HAP-1 (cell line): ENCODE measurements at places on chromosomes 5 and 9.

DNA sequence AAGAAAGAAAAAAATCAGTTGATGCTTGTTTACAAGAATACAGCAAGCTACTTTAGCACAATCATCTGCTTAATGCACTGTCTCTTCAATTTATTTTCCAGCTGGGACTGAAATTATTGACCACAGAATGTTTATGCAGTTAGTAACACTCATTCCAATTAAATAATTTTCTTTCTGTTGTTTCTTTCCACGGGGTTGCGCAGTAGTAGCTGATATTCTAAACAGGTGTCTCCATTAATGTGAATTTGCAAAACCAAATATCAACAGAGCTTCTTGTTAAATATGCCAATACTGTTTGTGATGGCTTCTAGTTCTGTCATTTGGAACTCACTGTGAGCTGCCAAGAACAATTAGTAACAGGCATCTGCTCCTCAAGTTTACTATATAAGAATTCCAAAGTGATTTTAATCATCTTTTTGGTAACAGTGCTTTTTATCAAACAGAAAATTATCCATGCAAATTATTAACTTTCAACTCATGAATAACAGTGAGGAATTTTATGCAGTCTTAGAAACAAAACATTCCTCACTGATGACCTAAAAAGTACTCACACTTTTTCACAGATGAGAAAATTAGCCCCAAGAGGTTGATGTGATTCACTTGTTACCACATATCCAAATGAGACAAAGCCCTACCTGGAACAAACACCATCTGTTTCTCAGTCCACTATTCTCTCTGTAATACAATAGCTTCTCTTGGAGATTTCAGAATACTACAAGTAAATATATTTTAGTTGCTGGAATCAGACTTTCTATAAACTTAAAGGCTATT, 567.6 kb upstream of the RGMB start:
- DNase-seq: no peak

DNA sequence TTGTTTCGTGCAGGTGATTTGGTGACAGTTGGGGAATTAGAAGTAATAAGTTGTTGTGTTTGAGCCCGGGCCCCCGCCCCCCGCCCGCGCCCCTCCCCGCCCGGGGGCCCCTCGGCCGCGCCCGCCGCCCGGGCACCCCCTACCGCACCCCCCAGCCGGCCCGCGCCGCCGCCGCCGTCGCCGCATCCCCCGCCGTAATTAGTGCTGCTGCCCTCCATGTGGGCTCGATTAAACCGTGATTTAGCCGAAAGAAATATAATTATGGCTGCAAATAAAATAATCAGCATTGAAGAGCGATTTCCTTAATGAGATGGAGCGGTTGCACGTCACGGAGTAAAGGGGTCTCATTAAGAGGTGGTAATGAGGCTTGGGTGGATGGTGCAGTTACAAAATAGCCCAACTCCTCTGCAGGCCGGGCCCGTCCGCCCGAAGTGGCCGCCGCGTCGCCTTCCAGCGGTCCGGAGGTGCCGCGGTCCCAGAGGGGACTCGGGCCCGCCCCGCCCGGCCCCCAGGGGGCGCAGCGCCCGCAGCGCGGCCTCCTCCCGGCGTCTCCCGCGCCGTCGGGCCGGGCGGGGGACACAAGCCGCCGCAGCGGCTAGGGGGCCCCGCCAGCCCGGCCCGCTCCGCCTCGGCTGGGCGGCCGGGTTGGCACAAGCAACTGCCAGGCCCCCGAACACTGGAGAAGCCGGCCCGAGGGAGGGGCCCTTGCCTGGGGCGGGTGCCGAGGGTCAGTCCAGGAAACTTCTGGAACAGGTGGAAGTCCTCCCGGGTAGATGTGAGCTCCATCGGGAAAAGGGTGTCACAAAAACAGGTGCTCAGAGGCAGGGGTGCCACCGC, 6.9 kb upstream of the OTP start:
- peak; percentile 54 for DNase-seq

DNA sequence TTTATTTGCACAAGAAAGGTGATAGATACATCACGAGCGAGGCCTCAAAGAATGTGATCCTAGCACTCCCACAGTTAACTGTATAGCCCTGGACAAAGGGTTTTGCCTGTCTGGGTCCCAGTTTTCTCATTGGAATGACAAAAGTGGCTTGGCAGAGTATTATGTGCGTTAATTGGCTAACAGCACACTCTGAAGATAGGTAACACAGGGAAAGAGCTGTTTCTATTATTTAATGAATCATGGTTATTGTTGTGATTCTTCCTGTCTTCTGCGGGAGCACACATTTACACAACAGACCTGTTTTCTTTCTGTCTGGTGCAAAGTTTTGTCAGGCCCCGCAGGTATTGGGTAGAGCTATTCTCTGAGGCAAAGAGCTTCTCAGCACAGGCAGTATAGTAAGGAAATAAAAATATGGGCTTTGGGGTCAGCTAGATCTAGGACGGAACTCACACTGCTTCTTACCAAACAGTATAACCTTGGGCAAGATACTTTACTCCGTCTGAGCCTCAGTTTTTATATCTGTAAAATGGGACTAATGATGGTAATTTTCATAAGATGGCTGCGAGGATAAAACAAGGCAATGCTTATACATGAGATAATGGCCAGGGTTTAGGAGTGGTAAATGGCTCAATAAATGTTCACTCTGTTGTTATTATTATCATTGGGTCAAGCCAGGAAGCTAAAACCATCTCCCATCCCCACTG, 78.9 kb downstream of the PLAC8L1 start:
- DNase-seq: peak; percentile 78

GRCh38 chr5:56639476-56639875, 175.9 kb upstream of the MAP3K1 start:
- DNase-seq: no peak

GRCh38 chr9:13567833-13568232, 288.3 kb upstream of the MPDZ start:
- DNase-seq: no peak

DNA sequence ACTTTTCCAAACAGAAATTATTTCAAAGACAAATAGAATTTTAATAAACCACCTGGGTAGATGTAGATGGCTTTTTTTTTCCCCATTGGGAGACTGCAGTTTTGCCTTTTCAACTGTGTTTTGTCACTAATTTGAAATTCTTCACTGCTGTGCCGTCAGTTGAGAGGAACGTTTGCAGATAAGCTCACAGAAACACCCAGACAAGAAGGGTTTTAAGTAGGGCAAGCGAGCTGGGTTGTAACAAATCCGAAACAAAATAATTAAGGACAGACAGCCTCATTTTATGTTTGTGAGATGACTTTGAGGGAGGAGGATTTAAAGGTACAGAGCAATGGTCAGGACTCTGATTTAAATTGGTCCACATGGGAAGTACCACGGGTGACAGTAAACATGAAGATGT, 155.1 kb upstream of the NTRK2 start:
- no peak for DNase-seq

GRCh38 chr5:44189255-44189654, 200.0 kb downstream of the FGF10 start:
- DNase-seq: no peak

DNA sequence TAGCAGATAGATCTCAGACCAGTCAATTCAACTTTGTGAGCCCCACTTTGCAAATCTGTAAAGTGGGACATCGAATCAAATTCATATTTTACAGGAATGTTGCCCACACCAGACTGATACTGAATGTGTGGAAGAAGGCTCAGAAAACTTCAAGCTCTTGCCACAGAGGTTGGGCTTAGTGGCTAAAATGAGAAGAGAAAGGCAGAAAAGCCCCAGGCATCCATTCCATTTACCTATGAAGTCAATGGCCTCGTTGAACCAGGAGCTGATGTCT, 1.7 kb downstream of the DUSP1 start:
- no peak for DNase-seq

DNA sequence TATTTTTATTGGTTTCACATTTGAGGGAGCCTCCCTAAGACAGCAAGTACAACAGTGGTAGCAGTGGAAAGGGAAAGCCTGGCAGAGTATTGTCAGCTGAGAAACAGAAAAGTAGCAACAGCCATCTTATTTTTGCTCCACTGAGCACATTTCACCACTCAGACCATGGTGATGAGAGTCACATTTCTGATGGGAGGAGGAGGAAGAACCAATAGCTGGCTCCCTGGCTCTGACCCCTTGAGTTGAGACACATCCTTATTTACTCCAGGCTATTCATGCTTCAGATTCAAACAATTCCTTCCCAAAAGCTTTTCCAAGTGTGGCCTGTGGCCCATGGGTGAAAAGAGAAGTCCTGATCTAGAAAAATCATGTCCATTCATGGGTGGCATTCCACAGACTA, 236.3 kb downstream of the ARHGAP26 start:
- DNase-seq: no peak

DNA sequence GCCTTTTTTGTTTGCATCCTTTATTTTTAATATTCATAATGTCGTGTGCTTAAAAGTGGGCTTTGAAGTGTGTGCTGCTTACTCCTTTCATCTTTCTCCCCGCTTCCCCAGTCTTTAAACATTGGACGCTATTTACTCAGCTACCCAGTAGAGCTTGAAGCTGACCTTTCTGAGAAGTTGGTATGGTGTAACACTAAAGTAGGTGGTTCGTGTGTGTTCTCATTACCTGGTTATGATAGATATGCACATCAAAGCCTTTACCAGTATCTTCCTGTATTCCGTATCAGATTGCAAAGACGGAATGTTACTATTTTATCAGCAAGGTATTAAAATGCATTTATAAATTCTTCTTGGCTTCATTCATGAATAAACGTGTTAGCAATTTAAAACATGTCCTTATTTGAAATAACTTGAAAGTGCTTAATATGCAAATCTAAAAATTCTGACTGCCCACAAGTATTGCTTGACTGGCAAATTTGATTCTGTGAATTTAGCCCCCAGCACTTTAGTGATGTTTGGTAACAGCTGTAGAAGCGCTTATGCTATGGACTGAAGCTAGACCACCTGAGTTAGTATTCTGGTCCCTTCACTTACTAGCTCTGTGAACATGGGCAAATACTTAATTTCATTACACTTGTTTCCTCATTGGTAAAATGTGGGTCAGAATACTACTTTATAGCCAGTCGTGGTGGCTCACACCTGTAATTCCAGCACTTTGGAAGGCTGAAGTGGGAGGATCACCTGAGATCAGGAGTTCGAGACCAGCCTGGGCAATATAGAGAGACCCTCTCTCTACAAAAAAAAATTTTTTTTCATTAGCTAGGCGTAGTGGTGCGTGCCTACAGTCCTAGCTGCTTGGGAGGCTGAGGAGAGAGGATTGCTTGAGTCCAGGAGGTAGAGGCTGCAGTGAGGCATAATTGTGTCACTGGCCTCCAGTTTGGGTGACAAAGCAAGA, 1.7 kb downstream of the RRAGA start:
- no peak for DNase-seq

DNA sequence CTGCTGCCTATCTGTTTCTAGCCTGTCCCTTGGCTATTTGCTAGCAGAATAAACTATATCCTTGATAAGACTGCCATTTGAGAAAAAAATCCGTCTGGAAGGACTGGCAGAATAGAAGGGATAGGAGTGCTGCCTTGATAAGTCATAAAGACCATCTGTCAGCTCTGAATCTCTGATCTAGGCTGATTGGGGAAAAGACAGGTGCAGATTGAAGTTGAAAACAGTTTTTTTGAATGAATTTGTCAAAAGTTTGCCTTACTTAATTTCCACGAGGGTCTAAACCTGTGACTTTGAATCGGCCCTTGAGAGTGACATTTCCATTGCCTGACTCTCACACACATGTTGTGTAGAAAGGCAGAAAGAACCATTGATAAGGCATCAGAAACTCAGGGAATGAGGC, 218.6 kb downstream of the MAN2A1 start:
- no peak for DNase-seq

DNA sequence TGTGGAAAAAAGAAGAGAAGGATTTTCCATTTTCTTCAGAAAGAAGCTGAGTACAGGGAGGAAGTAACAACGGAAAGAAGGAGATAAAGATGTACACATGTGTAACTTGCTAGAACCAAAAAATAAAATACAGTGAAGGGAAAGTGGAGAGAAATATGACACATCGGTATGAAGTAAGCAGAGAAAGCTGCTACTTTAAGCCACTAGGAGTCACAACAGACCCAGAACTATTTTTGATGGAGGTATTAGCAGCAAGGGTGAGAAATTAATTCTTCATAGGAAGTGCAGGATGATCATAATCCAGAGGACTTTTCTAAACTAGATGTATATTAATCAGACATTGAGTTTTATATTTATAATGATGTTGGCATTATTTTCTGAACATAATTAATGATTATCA, 88.5 kb downstream of the FAM174A start:
- DNase-seq: no peak

DNA sequence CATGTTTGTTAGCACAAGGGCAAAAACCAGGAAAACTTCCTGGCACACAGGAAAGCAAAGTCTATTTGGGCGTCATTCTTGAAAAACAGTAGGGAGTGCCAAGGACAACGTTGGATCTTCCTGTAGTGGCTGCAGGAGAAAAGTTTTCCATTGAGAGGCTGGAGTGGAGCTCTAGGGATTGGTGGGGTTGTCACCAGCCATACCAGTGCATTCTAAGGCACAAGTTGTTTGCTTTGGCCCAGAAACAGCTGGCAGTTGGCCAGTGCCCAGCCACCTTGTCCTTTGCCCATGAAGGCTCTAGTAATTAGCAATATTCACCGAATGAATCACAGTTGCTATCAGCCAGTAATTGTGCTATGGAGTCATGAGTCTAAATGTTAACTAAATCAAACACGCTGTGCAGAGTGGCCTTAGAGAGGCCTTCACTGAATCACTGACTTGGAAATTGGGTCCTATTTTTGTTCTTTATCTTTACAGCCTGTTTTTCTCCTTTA, 26.4 kb downstream of the TNFSF15 start:
- DNase-seq: no peak

- no peak for DNase-seq
These were observed 2.0 kb downstream of the SV2C start for GRCh38 chr5:76085243-76085579.

DNA sequence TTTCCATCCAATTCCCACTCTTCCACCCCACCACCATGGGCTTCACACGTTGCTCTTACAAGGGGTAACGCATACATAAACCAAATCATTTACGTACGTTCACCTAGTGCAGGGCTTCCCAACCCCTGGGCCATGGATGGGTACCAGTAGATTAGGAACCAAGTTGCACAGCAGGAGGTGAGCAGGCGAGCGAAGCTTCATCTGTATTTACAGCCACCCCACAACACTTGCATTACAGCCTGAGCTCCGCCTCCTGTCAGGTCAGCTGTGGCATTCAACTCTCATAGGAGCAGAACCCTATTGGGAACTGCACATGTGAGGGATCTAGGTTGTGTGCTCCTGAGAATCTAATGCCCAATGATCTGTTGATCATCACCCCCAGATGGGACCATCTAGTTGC, 82.3 kb downstream of the CEMIP2 start:
- no peak for DNase-seq

GRCh38 chr9:93263334-93264229, 79.6 kb downstream of the WNK2 start:
- DNase-seq: no peak

DNA sequence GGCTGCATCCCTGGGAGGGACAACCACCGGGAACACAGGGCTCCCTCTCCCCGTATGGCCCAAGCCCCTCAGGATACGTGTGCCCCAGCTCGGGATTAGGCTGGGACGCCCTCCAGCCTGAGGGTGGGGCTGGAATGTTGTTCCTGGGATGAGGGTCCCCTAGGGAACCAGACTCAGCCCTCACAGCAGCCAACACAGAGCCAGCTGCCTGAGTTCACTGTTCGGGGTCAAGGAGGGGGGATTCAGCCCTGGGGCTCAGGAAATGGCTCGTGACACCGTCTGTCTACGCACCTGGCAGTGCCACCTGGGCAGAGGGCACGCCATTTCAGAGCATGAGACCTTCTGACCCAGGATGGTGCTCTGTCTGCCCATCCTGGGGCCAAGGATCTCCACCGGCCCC, 8.9 kb downstream of the RNF44 start:
- DNase-seq: no peak
